Colonic mucosa (tissue), 4 donors: ENCODE measurements at places on chromosomes 5 and 9. TPM values are rescaled to one million over a fixed set of nuclear protein-coding genes. Genes with fewer than 3 reads are reported as not detected.

- H3K4me1 ChIP-seq: no peaks in the 10 kb centered on the region
- no peak for DNase-seq
- H3K27ac ChIP-seq: no peak overlapping the region
These were observed 309.4 kb downstream of the DIRAS2 start for GRCh38 chr9:90333226-90333625.

DNA sequence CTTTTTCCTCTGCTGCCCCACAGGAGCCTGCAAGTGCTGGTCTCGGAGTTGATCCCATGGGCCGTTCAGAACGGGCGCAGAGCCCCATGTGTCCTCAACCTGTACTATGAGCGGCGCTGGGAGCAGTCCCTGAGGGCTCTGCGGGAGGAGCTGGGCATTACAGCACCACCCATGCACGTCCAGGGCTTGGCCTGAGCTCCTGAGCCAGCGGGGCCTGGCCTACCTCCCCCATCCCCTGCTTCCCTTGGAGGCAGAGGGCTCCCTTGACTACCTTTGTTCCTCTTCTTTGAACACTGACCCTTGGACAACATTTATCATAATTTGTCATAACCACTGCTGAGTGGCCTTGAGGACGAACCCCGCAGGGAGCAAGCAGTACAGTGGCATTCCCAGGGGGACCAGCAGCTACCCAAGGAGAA is 6.9 kb upstream of the SLC27A4 start:
- no peaks in the 10 kb centered on the region for H3K27me3 ChIP-seq
- H3K27ac ChIP-seq: no peak overlapping the region
- H3K4me1 ChIP-seq: no peaks in the 10 kb centered on the region
- H3K4me3 ChIP-seq: no peak overlapping the region
- peaks cover 4% of the 10 kb centered on the region for H3K36me3 ChIP-seq

The ALDH1A1 gene
- total RNA-seq: 102 TPM

GRCh38 chr9:120336021-120336752 is 243.8 kb downstream of the CDK5RAP2 start:
- H3K4me3 ChIP-seq: no peak overlapping the region
- H3K4me1 ChIP-seq: no peaks in the 10 kb centered on the region
- no peaks in the 10 kb centered on the region for H3K27me3 ChIP-seq

DNA sequence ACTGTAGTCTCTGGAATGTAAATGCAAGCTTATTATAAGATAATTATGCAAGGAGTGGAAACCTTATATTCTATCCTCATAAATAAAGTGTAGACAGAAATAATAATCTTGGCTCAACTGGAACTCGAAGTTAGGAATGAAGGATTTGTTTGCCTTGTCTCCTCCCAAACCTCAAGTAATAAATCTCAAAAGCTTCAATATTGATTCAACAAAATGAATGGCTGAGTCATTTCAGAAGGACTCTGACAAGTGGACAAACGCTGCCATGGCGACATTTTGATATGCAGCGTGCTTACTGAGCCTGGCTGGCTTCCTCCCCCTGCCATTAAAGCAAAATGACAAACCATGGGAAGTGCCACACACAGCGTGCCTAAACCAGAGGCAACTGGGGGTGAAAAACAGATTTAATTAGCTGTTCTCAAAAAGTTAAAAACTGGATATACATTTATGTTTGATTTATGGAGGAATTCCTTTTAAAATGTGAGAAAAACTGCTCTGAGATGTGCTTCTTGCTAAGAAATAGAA is 10.5 kb upstream of the ADGRV1 start:
- no peak overlapping the region for H3K4me3 ChIP-seq
- DNase-seq: peak; percentile 79
- H3K27me3 ChIP-seq: no peaks in the 10 kb centered on the region
- H3K27ac ChIP-seq: no peak overlapping the region

GRCh38 chr5:56979968-56980367 is 28.0 kb upstream of the MIER3 start:
- no peaks in the 10 kb centered on the region for H3K36me3 ChIP-seq
- no peak overlapping the region for H3K4me3 ChIP-seq

The WDR38 gene
- total RNA-seq: not detected

DNA sequence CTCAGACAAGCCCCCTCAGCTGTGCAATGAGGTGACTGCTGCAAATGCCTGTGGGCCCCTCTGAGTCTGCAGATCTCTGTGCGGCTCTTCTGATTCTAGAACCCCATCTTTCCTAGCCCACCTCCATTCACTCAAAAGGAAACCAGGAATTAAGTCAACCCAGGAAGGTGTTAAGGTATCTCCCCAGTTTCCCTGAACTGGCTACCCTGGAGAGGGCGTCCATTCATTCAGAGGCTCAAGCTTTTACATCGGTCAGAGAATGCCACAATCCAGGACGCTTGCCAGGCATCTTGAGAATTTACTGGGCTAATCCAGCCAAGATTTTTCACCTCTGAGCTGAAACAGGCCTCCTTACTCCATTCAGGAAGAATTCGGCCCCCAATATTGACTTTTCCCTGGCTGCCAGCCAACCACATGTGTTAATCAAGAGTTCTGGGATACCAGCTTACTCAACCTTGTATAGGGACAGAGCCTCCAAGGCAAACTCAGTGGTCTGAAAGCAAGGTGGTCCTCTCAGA is 889 bp upstream of the ADAMTS12 start:
- no peaks in the 10 kb centered on the region for H3K36me3 ChIP-seq
- no peak for DNase-seq
- H3K4me1 ChIP-seq: no peaks in the 10 kb centered on the region
- H3K27ac ChIP-seq: no peak overlapping the region
- H3K27me3 ChIP-seq: no peaks in the 10 kb centered on the region

The GARIN3 gene
- not detected for total RNA-seq

GRCh38 chr5:107604990-107605389 is 65.7 kb downstream of the EFNA5 start:
- no peak overlapping the region for H3K4me3 ChIP-seq
- DNase-seq: no peak
- H3K27ac ChIP-seq: no peak overlapping the region

The IGFBPL1 gene
- total RNA-seq: 1.3 TPM

The ATP6V1G1 gene
- 59.4 TPM for total RNA-seq

DNA sequence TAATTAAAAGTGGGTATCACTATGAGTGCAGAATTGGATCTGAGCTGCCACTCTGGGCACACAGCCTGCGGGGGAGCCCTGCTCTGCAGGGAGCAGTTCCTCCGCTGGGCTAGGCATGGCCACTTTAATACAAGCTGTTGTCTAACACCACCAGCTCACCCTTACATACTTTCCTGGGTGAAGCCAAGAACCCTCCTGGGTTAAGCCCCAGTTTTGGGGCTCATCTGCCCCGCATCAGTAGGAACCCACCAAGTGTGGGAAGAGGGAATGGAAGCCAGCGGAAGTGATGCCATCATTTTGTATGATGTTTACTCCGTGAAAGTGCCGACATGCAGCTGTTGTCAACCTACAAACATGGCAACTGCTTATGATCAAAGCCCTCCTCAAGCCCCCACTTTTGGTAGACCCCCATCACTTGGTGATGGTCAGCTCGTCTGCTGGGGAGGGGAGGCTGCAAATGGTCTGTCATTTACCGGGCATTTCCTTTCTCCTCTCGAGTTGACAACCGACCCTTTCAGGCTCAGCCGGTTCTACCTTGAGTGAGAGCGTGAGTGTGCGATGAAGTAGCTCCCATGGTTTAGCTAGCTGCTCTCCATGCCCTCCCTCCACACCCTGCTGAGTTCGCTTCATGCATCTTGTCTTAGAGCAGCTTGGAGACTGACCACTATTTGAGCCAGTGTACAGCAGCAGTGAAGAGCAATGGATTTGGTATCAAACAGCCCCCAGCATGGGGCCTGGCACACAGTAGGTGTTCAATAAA is 95.3 kb upstream of the IER5L start:
- no peaks in the 10 kb centered on the region for H3K27me3 ChIP-seq
- no peak for DNase-seq
- H3K36me3 ChIP-seq: no peaks in the 10 kb centered on the region

The LCN12 gene
- total RNA-seq: 8.6 TPM

- no peaks in the 10 kb centered on the region for H3K36me3 ChIP-seq
- H3K4me3 ChIP-seq: no peak overlapping the region
- peak overlapping the region; percentile 67 for H3K27ac ChIP-seq
- DNase-seq: no peak
- peaks cover 7% of the 10 kb centered on the region for H3K4me1 ChIP-seq
These were observed 150.3 kb upstream of the PCA3 start for GRCh38 chr9:76613974-76614373.
